ENCODE measurements at places on chromosomes 13 and 19. TPM values are rescaled to one million over a fixed set of nuclear protein-coding genes. Genes with fewer than 3 reads are reported as not detected.

Gene CYP4F2
- polyA plus RNA-seq: 0.13 TPM

Gene MADCAM1
- polyA plus RNA-seq: 1.8 TPM

Gene CILP2
- 0.17 TPM for polyA plus RNA-seq

Gene PRR20A
- not detected for polyA plus RNA-seq

Gene KIR3DL1
- not detected for polyA plus RNA-seq

Gene UHRF1
- polyA plus RNA-seq: 39.7 TPM

Gene C19orf67
- 0.12 TPM for polyA plus RNA-seq

Gene CGB1
- not detected for polyA plus RNA-seq

Gene TMC4
- 32.3 TPM for polyA plus RNA-seq

Gene SCN1B
- polyA plus RNA-seq: 0.96 TPM

Gene IQCN
- 7.2 TPM for polyA plus RNA-seq

Gene RFPL4A
- not detected for polyA plus RNA-seq

Measured in left kidney (tissue), 8 donors.